NB4 (cell line): ENCODE measurements at places on chromosomes 4 and X.

DNA sequence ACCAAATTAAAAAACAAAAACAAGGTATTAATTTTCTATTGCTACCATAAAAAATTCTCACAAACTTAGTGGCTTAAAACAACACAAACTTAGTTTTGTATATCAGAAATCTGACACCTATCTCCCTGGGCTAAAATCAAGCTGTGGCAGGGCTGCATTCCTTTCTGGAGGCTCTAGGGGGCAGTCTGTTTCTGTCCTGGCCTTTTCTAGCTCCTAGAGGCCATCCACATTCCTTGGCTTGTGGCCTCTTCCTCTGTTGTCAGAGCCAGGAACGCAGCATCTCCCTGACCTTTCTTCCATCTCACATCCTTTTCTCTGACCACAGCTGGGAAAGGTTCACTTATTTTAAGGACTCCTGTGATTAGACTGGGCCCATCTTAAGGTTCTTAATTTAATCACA is 38.9 kb upstream of the TLR2 start:
- DNase-seq, result peak; percentile 51

DNA sequence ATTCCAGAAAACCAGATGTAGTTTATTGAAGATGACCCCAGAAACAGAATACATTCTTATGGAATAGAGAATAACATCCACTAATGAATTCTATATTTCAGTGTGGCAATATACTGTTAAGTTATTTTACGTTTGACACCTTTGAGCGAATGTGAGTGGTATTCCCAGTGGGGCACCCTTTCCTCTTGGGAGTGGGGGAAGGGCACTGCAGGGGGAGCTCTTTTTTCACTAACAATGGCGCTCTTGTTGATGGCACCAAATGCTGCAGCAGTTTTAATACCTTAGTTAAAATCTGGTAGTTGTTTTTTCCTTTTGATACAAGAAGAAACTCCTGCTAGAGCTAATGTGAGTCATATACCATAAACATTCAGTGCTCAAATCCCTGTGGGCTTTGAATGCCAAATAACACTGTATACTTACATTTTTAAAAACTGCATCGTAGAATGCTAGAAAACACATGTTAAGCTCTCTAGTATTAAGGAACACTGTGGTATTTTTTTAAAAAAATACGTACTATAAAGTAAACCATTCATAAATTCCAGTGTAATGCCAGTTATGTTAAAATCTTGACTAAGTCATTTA is 178.5 kb downstream of the DCHS2 start:
- no peak for DNase-seq

DNA sequence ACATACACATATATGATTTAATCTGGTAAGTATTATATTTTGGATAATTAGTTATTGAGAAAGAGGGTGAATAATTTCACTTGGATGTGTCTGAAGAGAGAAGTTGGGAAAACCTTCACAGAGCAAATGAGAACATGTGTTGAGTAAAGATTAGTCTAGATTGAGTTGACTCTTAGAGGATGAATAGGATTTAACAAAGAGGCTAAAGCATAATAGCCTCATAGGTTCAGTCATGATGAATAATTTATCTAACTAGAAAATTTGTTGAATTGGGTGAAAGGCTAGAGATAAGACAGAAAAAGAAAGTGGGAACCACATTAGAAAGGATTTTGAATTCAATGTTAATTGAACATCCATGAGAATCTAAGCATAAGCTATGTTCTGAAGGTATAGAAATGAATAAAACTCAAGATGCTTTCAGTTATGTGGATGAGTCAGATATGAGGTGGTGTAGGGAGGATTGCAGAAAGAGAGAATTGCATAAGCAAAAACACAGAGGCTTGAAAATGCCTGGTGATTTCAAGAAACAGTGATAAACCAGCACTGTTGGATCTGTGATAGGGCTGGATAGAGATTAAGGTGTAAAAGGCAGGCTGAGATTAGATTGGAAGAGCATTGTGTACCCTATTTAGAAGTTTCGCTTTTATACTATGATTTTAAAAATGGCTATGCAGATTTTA is 207.6 kb upstream of the NR3C2 start:
- DNase-seq, result no peak

DNA sequence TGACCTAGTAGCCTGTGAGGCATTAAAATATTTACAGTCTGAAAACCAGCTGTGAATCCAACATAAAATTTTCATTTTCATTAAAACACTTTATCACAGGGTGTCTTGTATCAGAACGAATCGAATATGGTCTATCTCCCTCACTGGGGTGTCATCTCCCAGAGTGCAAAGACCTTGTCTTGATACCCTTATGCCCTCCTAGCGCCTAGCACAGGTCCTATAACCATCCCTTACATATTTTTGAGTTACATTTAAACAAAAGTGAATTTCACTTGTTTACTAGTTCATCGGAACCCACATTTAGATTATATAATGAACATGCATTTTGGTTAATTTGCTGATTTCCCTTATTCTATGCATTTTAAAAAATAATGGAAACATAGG is 14.0 kb downstream of the DIPK2B start:
- DNase-seq, result no peak

- DNase-seq, result peak; percentile 62
These were observed 93.8 kb downstream of the PDGFRA start for GRCh38 chr4:54322818-54323417.

DNA sequence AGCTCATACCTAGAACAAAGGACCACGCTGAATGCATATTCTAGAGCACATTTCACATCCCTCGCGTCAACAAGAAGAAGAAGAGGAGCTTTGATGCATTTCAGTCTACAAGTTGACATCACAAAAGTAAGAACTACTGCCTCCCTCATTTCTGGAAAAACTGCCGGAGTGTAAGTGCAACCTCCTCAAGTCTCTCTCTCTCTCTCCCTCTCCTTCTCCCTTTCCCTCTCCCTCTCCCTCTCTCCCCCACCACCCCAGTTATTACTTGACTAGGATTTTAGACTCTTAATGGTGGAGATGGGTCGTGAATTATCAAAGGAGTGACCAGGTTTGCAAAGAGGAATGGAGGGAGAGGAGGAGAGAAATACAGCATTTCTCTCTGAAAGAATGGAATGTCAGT is 1.4 kb upstream of the IRS4 start:
- no peak for DNase-seq

GRCh38 chr4:41060352-41061334 is 153.7 kb downstream of the APBB2 start:
- DNase-seq, result no peak

GRCh38 chr4:162151386-162151785 is 12.4 kb downstream of the FSTL5 start:
- DNase-seq, result no peak

DNA sequence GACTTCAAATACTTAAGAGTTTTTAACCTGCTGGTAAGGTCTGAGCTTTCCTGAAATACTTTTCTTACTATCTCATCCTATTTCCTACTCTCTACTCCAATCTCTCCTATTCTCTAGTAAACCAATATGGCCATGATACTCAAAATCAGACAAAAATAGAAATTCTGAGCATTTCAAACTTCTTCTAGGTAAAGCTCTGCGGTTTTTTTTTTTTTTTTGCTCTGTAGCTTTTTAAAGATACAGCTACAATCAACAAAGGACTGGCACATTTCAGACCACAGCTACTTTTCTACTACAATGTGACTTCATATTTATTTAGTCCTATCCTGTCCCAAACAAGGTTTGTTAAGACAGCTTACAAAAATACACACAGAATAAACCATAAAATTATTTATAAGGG is 31.1 kb downstream of the MAML3 start:
- no peak for DNase-seq

DNA sequence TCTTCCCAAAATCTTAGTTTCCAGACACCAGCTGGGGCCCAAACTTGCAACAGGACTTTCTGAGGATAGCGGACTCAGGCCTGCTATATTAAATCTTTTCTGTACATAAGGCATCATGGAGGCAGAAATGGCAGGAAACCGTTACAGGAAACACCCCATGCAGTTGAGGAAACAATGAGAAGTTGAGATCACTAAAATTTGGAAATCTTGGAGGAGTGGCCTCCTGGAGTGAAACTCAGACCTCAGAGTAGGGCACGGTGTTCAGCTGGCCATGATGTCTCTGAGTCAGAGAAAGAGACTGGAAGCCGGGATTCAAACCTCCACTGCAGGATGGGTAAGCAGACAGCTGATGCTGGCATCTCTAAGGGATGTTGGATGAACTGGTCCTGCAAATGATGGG is 372.6 kb upstream of the CTSO start:
- no peak for DNase-seq

GRCh38 chr4:183797445-183798300 is 107.4 kb upstream of the STOX2 start:
- DNase-seq, result peak; percentile 33

DNA sequence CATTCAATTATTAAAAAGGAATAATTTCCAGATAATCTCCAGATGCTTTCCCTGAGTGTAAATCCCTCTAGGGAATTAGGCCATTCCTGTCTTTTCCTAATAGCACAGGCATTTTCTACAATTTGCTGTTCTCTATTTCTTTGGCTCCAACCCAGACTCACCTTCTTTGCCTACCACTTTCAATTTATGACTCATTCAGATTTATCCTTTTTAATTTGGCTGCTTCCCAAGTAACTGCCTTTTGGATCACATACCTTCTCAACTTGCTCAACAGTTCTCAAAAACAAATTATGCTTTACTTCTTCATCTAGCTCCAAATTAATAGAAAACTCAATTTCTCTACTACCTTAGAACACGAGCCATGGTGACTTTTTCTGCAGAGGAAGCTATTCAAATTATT is 1166.3 kb upstream of the PCDH7 start:
- no peak for DNase-seq

GRCh38 chr4:4334798-4335520 is 44.9 kb downstream of the ZBTB49 start:
- peak; percentile 65 for DNase-seq

- peak; percentile 68 for DNase-seq
These were observed 1.6 kb downstream of the PAPSS1 start for GRCh38 chr4:107718351-107718965.

- DNase-seq, result no peak
These were observed 155.1 kb downstream of the SHROOM3 start for GRCh38 chr4:76589872-76590797.

GRCh38 chr4:185204238-185204910 is 574 bp upstream of the CFAP97 start:
- peak; percentile 31 for DNase-seq

GRCh38 chrX:38080808-38081207 is 74.5 kb downstream of the SYTL5 start:
- no peak for DNase-seq

DNA sequence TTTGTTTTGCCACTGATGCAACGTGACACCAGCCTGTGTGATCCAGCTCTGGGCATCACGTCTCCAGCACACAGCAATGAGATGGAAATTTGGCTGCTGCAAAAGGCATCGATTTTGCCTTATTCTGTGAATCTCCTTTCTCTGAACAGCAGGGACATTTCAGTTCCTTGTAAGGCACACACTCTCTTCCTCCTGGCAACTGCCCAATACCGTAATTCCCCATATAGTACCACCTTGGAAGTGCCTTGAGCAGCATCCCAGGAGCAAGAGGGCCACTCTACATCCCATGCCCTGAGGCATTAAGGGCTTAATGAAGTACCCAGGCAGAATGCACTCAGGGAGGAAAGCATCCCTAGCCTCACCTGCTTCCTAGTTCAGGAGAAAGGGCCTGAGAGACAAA is 10.5 kb upstream of the MAMLD1 start:
- DNase-seq, result no peak

GRCh38 chr4:108372681-108373080 is 203.9 kb upstream of the LEF1 start:
- DNase-seq, result no peak

DNA sequence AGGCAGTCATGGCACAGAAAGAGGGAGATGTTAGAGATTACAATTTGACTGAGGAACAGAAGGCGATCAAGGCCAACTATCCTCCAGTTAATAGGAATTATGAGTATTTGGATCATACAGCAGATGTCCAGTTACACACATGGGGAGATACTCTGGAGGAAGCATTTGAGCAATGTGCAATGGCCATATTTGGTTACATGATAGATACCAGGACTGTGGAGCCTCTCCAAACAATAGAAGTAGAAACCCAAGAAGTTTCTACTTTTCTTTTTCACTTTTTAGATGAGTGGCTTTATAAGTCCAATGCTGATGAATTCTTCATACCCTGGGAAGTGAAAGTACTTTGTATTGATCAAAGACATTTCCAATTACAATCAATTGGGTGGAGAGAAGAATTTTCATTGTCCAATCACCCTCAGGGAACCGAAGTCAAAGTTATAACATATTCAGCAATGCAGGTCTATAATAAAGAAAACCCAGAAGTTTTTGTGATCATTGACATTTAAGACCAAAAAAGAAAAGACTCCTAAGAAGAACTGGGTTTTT is 139.1 kb downstream of the MAB21L2 start:
- no peak for DNase-seq

- no peak for DNase-seq
These were observed 144.9 kb downstream of the C4orf33 start for GRCh38 chr4:129240816-129241215.

GRCh38 chr4:73600954-73601353 is 19.3 kb downstream of the RASSF6 start:
- no peak for DNase-seq

GRCh38 chr4:7371210-7371941 is 63.4 kb downstream of the PSAPL1 start:
- no peak for DNase-seq

DNA sequence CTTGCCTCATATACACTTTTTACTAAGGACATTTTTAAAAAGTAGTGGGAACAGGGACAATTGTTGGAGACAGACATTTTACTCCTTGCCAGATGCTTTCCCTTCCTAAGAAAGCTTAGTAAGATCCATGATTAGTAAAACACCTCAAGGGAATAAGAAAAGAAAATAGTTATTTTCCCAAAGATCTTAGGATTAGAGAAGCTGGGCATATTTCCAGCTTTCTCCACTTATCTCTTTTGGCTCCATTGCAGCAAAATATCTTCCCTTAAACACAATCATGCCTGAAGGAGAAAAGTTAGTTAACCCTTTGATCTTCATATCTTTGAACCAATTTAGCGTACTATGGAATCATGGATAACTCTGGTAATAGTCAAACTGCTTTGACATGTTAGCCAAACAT is 257.9 kb downstream of the PCDH18 start:
- no peak for DNase-seq

GRCh38 chr4:20423420-20423819 is 171.7 kb downstream of the SLIT2 start:
- no peak for DNase-seq

DNA sequence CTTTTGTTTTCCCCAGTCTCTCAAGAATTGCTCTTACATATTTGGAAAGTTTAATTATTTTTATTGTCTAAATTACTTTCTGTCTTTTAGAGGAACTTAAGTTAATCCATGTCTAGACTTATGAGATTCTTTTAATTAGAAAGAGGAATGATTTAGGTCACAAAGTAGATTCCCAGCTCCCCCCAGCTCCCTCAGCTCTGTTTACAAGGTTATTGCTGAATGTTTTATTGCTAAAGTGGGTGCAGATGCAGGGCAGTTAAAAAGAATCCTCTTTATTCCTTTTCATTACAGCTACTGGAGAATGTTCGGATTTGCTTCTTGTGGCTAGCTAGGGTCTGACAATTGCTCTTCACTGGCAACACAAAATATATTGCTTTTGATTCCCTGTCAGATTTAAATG is 33.7 kb upstream of the CCKAR start:
- no peak for DNase-seq

GRCh38 chr4:56055991-56056390 is 107.2 kb downstream of the CEP135 start:
- DNase-seq, result no peak
